AG08395 (cell line): ENCODE measurements at places on chromosomes 7 and 10.

- DNase-seq = no peak
These were observed 21.9 kb upstream of the CRYGN start for GRCh38 chr7:151461942-151462230.

DNA sequence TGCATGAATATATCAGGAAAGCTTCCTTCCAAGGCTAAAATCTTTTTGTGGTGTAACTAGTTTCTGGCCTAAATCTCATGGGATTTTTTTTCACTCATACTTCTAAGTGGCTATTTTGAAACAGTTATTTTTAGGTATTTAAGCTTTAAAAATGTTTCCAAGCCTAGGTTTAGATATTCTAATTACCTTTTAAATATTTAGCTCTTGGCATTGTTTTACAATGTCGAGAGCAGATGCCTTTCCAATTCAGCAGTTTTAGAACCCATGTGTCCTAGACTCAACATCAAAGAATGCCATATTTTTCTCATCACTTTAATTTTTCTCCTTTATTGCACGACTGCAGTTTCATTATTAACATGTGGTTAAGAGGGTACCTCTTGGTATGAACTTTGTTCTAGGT lies 27.1 kb upstream of the STOX1 start:
- DNase-seq = peak; percentile 13

DNA sequence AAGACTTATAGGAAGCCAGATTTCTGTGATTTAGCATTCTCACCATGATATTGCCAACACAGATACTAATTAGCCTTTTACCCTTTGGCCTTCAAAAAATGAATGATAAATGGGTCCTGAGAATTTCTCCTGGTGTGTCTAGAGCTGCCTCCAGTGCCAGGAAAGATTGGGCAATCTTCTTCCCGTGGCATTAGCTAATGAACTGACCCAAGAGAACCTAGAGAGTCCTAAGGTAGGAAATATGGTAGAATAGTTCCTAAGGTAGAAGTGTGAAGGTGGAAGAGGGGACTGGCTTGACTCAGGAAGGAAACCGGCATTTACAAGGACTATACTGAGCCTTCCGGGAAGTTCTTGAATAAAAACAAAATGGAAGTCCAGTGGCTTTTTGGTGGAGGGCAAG lies 133.1 kb downstream of the GFRA1 start:
- no peak for DNase-seq

DNA sequence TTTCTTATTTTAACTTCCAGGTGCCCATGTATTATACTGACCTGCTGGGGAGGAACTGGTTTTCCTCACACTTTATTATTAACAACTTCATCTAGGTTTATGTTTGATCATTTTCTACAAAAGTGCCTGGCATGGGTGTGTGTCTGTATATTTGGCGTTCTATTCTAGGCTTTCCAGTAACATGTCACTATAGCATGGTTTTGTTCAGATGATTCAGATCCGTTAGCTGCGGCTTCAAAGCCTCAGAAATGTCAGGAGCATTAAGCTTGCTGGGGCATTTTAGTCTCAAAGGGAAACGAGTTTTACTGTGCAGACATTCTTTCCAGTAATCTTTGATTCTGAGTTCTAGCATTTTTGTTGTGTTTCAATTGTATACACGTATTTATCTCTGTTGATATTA lies 2.3 kb downstream of the INPP5A start:
- DNase-seq = peak; percentile 63

- no peak for DNase-seq
These were observed 34.2 kb downstream of the AP5Z1 start for GRCh38 chr7:4809666-4810065.

GRCh38 chr7:2965301-2965700 lies 78.4 kb downstream of the CARD11 start:
- DNase-seq = no peak

DNA sequence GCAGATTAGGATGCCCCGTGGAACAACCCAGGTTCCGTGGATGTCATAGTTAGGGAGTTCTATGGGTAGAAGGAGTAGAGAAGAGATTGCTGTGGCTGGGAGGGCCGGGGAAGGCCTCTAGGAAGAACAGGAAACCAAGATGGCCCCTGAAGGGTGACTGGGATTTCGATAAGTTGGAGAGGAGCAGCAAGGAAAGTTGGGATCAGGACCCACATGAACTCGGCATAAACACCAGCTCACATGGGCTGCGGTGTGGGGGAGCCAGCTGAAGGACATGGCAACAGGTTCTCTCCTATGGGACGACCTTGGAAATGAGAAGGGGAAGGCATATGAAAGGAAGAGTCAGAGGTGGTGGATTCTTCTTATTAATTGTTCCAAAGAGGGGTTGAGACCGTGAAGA lies 333.7 kb upstream of the SHH start:
- DNase-seq = no peak
